H9 (cell line): ENCODE measurements at places on chromosomes 2 and 18. TPM values are rescaled to one million over a fixed set of nuclear protein-coding genes. Genes with fewer than 3 reads are reported as not detected.

Gene SKOR2
- total RNA-seq, result 0.18 and 0.24 TPM in 2 replicates

Gene HSPD1
- 844 and 846 TPM in 2 replicates for total RNA-seq

Gene TMEFF2
- total RNA-seq, result 0.39 and 1.1 TPM in 2 replicates

Gene CHRNA1
- not detected in 2 replicates for total RNA-seq

Gene RGPD6
- total RNA-seq, result 14.4 and 18.0 TPM in 2 replicates

Gene BOD1L2
- not detected in 2 replicates for total RNA-seq

Gene STPG4
- total RNA-seq, result 0.13 and 0.42 TPM in 2 replicates

Gene PLGLB1
- 0.97 and 1.2 TPM in 2 replicates for total RNA-seq

Gene SGO2
- total RNA-seq, result 25.6 and 27.0 TPM in 2 replicates

Gene INPP1
- total RNA-seq, result 3.0 and 4.3 TPM in 2 replicates

Gene CRYGC
- not detected in 2 replicates for total RNA-seq

Gene COL3A1
- not detected in 2 replicates for total RNA-seq

Gene HOXD12
- not detected in 2 replicates for total RNA-seq

Gene CEP76
- total RNA-seq, result 18.6 and 19.3 TPM in 2 replicates

Gene INO80C
- 51.1 and 53.3 TPM in 2 replicates for total RNA-seq

Gene WDR43
- total RNA-seq, result 154 and 186 TPM in 2 replicates

Gene GREB1
- total RNA-seq, result 15.3 and 16.5 TPM in 2 replicates

Gene PIEZO2
- total RNA-seq, result 3.9 and 5.9 TPM in 2 replicates

Gene MAL
- not detected in 2 replicates for total RNA-seq

Gene HNRNPLL
- 50.7 and 52.3 TPM in 2 replicates for total RNA-seq

Gene DSG4
- total RNA-seq, result not detected in 2 replicates

Gene ADD2
- 124 TPM in 2 replicates for total RNA-seq

Gene CROCC2
- total RNA-seq, result not detected in 2 replicates

Gene LYG1
- 0.31 and 0.37 TPM in 2 replicates for total RNA-seq

Gene MALL
- total RNA-seq, result 5.0 and 5.5 TPM in 2 replicates

Gene TBR1
- total RNA-seq, result 0.24 TPM in 1 of 2 replicates, not detected in the other

Gene RAX
- total RNA-seq, result 0.37 TPM in 1 of 2 replicates, not detected in the other

Gene SATB2
- total RNA-seq, result 23.0 and 23.8 TPM in 2 replicates

Gene L3MBTL4
- 1.9 and 2.0 TPM in 2 replicates for total RNA-seq

Gene KLHL29
- total RNA-seq, result 2.1 and 2.4 TPM in 2 replicates

Gene UGT1A8
- total RNA-seq, result not detected in 2 replicates

Gene TEKT4
- total RNA-seq, result not detected in 2 replicates

Gene BOLL
- not detected in 2 replicates for total RNA-seq

Gene IL1RL2
- not detected in 2 replicates for total RNA-seq

Gene BUB1
- 129 and 144 TPM in 2 replicates for total RNA-seq

Gene IWS1
- total RNA-seq, result 61.0 and 66.2 TPM in 2 replicates

Gene KHK
- total RNA-seq, result 12.1 and 12.2 TPM in 2 replicates

Gene MTERF4
- 35.0 and 36.6 TPM in 2 replicates for total RNA-seq

Gene LYG2
- 0.29 TPM in 1 of 2 replicates, not detected in the other for total RNA-seq

Gene INPP4A
- 55.2 and 55.3 TPM in 2 replicates for total RNA-seq

Gene SMAD4
- 172 and 179 TPM in 2 replicates for total RNA-seq

Gene RUFY4
- 0.44 and 0.66 TPM in 2 replicates for total RNA-seq

Gene KCNF1
- 3.2 and 4.8 TPM in 2 replicates for total RNA-seq

Gene HMSD
- total RNA-seq, result 3.9 and 6.6 TPM in 2 replicates
